ENCODE measurements at places on chromosomes 13 and 19. TPM values are rescaled to one million over a fixed set of nuclear protein-coding genes. Genes with fewer than 3 reads are reported as not detected.

- DNase-seq: no peak
Measured at GRCh38 chr13:112879283-112879833, 89.7 kb upstream of the MCF2L start.

GRCh38 chr13:92346046-92346445 is 880.6 kb upstream of the GPC6 start:
- peak; percentile 17 for DNase-seq

DNA sequence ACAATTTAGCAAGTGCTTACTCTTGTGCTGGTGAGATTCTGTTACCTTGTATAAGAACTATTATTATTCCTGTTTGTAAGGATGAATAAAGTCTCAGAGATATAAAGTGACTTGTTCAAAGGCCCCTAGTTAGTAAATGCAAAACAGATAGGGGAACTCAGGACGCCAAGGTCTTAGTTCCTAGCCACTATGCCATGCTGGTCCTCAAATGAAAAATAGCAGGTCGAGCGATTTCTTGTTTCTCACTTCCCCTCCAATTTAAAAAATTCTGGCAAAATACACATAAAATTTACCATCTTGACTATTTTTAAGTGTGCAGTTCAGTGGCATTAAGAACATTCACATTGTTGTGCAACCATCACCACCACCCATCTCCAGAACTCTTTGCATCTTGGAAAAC is 1.1 kb downstream of the TECR start:
- DNase-seq: no peak

DNA sequence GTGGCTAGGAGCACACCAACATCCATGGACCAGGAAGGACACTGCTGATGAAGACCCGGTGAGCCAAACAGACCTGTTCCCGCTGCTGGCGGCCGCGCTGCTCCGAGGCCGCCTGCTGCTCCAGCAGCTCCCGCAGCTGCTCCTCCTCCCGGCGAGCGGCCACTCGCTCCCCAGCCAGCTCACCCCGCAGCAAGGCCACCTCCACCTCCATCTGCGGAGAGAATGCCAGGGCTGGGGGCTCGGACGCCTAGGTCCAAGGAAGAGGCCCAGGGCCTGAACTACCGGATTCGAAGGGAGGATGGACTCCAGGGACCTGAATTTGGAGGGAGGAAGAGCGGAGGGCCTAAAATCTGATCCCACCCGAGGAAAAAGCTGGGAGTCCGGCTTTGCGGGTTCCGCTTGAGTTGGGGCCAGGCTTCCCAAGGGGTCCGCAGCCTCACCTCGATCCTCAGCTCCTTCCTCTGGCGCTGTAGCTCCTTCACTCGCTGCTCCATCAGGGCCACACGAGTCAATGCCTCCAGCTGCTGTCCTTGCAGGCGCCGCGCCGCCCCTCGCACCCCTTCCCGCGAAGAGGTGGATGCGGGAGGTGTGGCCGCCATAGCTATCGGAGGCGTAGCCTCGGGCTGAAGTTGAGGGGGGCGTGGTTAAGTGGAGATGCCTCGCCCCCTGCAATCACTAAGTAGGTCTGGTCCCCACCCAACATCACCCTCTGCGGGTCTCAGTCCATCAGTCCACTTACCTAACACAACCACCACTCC is 2.7 kb downstream of the PHLDB3 start:
- DNase-seq: peak; percentile 64

DNA sequence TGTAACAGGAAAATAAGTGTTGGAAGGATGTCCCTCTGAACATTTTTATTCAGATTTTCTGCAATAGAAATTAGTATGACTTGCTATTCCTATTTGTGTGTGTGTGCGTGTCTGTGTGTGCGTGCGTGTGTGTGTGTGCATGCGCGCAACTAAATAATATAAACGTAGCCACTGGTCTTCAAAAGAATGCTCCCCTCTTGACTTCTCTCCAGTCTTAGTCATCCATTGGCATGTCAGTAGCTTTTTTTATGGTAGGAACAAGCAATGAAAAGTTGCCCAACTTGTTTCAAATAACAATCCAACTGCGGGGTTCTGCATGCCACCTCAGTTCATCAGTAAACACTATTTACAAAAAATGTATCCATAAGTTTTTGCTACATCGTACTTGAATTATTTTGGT is 249.6 kb downstream of the GPC6 start:
- no peak for DNase-seq

- no peak for DNase-seq
Measured at GRCh38 chr13:77966671-77967070, 48.0 kb upstream of the EDNRB start.

DNA sequence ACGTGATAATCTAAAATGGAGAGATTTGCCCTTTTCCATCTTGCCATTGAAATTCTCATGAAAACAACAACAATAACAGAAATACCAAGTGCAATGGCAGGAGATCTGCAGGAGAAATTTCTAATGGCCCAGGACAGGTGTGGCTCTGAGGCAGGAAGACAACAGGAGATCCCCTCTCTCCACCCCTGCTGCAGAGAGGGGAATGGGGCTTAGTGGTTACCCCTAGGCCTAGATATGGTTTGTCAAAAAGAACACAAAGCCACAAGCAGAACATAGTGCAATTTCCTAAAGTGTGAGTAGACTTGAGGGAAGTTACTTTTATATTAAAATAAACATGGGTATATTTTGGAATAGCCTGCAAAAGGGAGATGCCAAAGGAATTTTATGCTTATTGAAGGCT is 369.5 kb downstream of the KCNRG start:
- DNase-seq: no peak

- DNase-seq: no peak
Measured at GRCh38 chr13:72556945-72557344, 170.5 kb downstream of the MZT1 start.

DNA sequence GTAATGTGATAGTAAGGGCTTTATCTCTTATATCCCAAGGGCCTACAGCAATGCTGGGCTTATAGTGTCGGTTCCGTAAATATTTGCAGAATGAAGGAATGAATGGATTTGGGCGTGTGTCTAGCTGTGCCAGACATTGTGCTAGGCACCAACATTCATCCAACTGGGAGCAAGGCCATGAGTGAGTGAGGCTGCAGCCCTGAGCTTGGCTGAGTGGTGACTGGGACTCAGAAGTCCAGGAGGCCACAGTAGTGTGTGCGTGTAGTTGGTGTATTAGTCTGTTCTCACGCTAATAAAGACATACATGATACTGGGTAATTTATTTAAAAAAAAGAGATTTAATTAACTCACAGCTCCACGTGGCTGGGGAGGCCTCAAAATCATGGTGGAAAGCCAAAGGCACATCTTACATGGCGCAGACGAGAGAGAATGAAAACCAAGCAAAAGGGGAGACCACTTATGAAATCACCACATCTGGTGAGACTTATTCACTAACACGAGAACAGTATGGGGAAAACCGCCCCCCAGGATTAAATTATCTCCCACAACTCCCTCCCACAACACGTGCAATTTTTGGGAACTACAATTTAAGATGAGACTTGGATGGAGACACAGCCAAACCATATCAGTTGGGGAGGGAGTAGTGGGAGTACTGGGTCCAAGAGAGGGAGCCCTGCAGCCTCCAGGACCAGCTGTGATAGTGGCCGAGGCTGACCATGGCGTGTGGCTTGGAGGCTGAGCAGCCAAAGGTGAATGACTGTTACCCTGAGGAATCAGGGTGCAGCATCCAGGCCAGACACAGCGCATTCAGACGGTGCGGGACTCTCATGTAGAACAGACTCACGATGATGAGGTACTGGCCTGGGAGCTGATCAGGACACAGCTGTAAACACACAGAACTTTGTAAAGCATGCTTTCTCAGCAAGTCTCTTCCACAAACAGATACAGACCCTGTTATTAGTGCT is 104.6 kb downstream of the TEX26 start:
- no peak for DNase-seq

DNA sequence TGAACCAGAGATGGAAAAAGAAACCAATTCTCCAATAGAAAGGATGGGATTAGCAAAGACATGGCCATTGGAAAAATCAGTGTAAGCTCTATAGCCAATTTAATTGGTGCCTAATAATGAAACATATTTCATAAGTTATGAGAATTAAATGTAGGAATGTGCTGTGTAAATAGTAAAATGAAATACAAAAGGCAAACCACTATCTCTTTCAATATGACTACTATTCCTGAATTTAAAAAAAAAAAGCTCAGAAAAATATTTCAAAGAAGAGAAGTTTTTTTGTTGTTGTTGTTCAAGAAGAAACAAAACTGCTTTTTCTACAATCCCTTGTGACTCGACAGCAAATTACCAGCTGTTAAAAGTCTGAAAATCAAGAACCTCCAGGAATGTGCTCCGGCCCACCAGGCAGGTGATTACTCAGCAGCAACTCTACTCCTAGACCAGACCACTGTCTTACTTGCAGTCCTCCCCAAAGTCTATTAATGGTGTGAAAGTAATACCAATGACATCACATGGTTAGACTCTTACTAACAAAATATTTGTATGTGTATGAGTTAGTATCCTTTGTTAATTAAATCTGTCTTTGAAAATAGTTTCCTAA is 362.4 kb downstream of the KCTD12 start:
- no peak for DNase-seq

DNA sequence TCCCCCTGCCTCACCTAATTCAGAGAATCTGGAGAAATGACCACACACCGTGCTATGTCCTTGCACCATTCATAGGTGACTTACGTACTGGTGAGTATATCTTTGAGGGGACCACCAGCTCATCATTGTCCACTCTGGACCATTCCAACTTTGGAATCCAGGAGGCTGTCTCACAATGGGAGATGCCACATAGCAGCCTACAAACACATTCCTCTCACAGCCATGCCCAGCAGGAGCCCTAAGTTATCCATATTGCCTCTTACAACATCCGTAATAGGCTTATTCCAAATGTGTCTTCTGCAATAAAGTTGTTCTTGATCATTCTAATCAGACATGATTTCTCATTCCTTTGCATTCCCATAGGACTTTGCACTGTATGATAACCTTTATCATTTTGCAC is 436.7 kb downstream of the EFNB2 start:
- peak; percentile 48 for DNase-seq

GRCh38 chr13:83377491-83377890 is 504.8 kb downstream of the SLITRK1 start:
- DNase-seq: no peak

DNA sequence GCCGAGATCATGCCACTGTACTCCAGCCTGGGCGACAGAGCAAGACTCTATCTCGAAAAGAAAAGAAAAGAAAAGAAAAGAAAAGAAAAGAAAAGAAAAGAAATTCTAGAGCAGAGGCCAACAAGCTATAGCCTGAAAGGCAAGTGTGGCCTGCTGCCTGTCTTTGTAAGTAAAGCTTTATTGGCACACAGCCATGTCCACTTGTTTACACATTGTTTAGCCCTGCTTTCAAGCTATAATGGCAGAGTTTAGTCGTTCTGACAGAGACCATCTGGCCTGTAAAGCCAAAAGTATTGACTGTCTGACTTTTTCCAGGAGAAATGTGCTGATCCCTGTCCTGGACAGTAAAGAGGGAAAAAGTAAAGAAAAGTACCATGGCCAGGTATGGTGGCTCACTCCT is 18.3 kb downstream of the NWD1 start:
- no peak for DNase-seq

DNA sequence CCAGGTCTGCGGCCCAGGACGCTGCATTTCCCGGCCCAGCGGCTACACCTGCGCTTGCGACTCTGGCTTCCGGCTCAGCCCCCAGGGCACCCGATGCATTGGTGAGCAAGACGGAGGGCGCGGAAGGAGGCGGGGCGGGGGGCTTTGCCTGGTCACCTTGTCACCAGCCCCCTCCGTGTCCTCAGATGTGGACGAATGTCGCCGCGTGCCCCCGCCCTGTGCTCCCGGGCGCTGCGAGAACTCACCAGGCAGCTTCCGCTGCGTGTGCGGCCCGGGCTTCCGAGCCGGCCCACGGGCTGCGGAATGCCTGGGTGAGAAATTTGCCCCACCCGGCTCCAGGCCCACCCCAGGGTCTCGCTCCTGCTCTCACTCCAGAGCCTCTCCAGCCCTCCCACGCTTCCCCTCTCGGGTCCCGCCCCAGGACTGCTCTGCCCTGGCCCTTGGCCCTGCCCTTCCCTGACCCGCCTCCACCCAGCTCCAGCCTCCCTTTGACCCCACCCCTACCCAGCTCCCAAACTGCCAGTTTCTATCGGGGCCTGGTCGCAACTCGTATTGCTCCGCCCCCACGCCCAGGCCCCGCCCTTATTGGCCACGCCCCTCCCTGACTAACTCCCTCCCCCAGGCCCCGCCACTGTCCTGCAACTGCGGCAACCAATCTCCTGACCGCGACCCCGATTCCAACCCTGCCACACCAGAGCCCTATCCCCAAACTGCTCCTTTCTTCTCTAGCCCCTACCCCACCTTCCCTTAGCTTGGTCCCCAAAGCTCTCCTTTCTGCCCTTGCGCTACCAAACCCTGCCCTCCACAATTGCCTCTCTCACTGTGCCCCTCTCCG is 8.6 kb downstream of the LTBP4 start:
- peak; percentile 94 for DNase-seq

- DNase-seq: peak; percentile 63
Measured at GRCh38 chr13:62337109-62337880, 921.6 kb upstream of the PCDH20 start.

DNA sequence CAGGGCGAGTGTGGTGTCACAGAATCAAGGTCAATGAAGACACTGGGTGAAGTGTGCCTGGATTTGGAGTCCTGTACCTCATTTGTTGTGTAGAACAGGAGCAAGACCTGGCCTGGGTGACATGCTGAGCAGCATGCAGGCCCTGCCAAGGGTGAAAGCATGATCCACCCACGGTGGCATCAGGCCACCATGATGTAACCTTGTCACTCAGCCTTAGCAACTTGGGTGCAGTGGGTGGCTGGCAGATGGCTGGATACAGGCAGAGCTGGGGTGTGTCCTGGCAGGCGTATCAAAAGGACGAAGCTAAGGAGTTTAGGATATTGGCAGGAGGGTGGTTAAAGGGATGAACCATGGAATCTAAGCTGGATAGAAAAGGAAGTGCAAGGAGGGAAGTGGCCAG is 10.3 kb downstream of the THSD1 start:
- no peak for DNase-seq

DNA sequence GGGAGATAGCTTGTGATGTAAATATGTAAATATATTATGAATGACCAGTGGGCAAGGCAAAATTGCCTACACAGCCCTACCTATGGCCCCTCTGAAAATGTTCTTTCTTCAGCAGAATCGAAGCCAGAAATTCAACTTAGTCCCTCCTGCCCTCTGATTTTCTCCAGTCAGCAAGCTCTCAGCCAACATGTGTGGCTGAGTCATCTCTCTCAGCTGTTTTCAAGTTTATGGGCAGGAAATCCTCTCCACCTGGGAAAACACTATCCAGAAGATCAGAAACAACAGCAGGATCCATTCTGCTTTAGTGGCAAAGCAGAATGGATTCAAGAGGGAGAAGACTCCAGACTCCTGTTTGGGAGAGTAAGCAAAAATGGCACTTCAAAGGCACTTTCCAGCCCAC is 8.9 kb upstream of the ZNF527 start:
- DNase-seq: no peak

DKKL1 gene
- 5.6 TPM for total RNA-seq

NALCN gene
- 0.53 TPM for total RNA-seq

SCN1B gene
- 3.9 TPM for total RNA-seq

CERS1 gene
- 7.6 TPM for total RNA-seq

BORCS8 gene
- 15.1 TPM for total RNA-seq

IFI30 gene
- total RNA-seq: 0.62 TPM

RPL36 gene
- 778 TPM for total RNA-seq

URAD gene
- not detected for total RNA-seq

CYP4F2 gene
- total RNA-seq: not detected

FGF21 gene
- not detected for total RNA-seq

VASP gene
- total RNA-seq: 32.6 TPM

FCGBP gene
- 0.22 TPM for total RNA-seq

RHPN2 gene
- 28.0 TPM for total RNA-seq

All from neural progenitor cell (in vitro differentiated cells).